GM06990 (cell line): ENCODE measurements at places on chromosomes 12 and 14.

DNA sequence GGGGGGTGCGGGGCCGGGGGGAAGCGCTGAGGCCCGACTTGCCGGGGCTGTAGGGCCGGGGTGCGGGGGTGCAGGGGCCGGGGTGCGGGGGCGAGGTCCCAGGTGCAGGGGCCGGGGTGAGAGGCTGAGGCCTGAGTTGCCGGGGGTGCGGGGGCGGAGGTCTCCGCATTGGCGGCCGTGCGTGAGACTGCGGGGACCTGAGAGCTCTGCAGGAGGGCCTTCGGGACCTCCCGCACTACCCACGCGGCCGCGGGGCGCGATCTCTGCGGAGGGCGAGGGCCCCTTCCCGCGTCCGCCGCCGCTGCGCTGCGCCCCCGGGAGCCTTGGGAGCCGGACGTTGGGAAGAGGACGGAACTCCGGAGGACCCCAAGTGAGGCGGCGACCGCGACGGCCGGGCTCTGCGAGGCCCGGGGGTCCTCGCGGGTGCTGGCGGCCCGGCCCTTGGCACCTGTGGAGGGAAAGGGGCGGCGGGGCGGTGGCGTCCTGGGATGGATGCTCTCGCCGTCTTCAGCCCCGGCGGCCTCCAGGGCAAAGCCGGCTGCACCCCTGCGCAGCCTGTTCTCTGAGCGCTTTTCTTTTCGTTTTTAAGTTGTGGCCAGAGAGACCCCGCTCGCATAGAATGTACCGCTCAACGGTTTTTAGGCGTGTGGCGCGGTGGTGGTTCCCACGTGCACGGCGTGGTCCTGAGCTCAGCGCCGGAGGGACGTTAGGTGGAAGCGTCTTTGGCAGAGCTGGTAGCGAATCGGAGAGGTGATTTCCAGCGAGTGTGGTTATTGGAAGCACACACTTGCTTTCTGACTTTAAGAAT lies 1.3 kb downstream of the PIWIL1 start:
- DNase-seq, result no peak

DNA sequence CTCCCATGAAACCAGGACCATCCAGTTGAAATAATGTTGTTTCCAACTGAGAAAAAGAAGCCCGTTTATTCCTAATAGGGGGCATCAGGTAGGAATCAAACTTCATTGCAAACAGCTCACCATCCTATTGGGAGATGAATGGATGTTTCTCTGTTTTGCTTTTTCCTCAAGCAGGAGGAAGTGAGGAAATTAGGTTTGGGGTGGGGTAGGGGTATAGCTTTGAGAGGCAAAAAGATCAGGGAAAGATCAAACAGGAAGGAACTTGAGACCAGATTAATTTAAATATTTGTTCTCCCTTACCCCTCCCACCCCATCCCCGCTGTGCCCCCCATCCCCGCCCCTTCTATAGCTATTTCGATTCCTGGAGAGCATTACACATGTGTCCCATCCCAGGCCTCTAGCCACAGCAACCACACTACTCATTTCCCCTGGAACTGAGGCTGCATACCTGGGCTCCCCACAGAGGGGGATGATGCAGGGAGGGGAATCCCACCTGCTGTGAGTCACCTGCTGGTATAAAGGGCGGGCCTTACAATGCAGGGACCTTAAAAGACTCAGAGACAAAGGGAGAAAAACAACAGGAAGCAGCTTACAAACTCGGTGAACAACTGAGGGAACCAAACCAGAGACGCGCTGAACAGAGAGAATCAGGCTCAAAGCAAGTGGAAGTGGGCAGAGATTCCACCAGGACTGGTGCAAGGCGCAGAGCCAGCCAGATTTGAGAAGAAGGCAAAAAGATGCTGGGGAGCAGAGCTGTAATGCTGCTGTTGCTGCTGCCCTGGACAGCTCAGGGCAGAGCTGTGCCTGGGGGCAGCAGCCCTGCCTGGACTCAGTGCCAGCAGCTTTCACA lies at the start of gene IL23A:
IL23A (plus strand) TSS at position 577 of the 850 bp plus-strand sequence; CDS start at position 738, 161 bp downstream.
- peak; percentile 63 for DNase-seq

DNA sequence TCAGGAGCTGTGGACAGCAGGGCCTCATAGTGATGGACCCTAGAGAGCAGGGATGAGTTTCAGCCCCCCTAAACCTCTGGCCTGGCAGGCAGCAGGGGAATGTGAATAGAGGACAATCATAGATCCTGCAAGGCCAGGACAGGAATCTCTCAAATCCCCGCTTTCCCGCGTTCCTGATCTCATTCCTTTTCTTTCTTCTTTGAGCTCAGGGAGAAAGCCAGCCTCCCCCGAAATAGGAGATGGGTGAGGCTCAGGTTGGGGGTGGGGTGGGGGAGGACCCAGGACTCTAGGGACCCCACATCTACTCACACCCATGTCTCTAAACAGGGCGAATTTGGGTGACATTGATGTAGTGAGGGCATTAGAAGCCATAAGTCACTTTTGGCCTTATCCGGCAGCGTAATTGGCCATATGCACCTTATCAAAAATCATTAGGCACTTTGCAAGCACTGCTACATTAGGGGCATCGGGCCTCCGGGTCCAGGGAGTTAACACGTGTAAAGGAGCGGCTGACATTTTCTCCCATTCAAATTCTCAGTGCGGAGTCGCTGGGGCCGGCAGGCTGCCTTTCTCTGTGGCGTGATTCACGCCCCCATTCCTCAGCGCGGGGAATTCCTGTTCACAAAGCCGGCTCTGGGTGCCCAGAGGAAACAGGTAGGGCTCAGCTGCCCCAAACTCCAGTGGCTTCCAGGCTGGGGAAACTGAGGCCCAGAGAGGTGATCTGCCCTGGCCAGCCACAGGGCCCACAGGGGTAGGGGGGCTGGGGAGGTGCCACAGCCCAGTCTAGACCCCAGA lies 1.5 kb downstream of the LHX5 start:
- no peak for DNase-seq

DNA sequence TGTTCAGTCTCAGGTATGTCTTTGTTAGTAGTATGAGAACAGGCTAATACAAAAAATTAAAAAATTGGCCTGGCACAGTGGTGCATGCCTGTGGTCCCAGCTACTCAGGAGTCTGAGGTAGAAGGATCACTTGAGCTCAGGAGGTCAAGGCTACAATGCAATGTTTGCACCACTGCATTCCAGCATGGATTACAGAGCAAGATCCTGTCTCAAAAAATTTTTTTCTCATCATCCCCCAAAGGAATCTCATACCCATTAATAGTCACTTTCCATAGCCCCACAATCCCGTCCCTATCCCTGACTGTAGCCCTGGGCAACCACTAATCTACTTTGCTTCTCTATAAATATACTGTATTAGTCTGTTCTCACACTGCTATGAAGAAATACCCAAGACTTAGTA lies 57.8 kb downstream of the TTC8 start:
- no peak for DNase-seq

DNA sequence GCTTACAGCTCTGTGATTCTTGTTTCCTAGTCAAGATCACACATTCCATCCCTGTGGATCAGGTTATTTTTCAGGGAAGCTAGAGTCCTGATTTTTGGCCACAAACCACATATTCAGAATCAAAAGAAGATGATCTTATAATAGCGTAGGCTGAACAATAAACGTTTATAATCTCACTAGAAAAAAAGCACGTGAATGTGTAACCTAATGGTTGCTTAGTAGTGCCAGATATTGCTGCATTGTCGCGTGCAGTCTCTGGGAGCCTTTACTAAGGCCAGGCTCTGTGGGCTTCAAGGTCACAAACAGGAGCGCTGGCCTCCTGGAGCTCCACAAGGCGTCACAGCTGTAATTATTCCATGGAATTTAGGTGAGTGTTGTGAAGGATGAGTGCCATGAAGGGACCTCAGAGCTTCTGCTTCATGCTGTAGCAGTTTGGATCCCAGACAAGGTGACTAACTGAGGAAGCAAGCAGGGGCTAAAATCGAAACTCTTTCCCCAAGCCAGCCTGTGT lies 17.4 kb downstream of the CDKN1B start:
- DNase-seq, result no peak

- DNase-seq, result no peak
Measured at GRCh38 chr12:128338386-128339125, 71.6 kb downstream of the TMEM132C start.

DNA sequence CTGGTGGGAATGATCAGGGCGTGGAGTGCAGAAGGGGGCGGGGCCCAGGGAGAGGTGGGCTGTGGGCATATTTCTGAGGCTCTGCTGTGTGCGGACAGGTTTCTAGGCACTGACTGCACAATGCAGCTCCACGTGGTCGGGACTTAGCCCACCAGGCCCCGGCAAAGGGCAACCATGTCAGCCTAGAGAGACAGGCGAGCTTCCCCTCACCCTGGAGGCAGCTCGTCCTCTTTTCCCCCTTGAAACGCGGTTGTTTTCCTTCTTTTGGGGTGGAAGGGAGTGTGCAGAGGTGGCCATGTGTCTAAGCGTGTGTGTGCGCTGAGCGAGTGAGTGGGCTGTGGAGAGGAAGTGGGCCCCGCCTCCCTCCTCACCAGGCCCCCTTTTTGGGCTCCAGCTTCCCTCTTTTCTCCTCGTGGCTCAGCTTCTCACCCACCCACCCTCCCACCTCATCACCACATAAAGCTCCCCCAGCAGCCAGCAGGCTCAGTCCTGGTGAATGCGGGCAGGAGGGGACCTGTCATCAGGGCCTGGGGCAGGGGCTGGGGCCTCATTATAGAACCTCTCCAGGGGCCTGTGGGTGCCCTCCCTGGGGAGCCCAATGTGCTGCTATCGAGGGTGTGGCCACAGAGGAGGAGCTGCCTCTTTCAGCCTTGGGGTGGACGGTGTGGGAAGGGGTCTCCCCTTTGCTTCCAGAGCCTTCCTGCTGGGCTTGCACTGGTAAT lies 22.0 kb downstream of the LRTM2 start:
- no peak for DNase-seq

DNA sequence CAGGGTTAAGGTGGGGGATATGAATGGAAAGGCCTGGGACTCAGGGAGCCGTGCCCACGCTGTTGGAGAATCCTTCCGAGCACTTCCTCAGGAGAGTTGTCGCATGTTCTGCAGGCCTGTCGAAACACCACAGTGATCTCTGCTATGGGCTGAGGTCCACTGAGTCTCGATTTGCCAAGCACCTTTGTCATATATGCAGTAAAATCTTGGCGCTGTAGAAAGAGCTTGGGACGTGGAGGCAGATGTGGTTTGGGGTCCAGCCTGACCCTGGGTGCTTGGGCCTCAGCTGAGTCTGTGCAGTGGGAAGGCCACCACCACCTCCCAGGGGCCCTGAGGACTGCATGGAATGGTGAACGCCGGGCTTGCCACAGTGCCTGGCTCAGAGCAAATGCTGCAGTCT lies 32.9 kb downstream of the C14orf132 start:
- DNase-seq, result no peak

DNA sequence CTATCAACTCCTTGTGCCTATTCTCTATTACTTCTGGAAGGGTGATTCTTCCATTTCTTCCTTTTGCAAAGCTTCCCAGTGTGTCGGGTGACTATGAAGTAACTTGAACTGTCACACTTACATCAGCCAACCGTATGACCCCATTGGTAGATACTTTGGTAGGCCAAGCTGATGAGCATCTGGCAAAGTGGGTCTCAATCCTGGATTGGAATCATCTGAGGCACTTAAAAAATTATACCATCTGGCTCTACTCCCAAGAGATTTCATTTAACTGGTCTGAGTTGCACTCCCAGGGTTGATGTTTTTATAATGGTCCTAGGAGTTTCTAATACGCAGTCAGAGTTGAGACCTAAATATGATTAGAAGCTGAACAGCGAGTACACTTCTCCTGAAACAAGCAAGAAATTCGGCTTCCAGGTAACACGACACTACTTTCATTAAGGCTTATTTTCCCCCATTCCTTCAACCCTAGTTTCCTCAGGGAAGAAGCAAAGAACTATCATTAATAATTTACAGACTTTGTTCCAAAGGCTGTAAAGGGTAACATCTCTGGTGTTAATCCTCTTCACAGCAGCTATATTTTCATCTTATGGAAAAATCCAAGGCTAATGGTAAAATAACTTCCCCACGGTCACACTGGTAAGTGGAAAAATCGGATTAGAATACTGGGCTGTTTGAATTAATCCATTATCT lies 76.8 kb downstream of the PDE6H start:
- no peak for DNase-seq

DNA sequence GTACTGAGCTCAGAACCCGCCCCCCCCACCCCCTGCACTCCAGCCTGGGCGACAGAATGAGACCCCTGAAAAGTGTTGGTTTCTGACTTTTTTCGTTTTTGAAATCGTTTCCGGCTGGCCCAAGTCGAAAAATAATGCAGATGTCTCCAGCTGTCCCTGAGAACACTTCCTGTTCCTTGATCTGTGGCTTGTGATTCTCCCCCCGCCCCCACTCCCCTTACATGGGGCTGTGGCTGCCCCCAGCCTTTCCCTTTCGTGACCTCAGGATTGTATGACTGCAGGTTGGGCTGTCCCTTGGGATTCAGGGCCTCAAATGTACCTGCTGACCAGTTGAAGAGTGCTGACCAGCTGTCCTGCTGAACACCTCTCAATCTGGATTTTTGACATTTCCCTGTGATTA lies 34.1 kb downstream of the NOC4L start:
- DNase-seq, result no peak

DNA sequence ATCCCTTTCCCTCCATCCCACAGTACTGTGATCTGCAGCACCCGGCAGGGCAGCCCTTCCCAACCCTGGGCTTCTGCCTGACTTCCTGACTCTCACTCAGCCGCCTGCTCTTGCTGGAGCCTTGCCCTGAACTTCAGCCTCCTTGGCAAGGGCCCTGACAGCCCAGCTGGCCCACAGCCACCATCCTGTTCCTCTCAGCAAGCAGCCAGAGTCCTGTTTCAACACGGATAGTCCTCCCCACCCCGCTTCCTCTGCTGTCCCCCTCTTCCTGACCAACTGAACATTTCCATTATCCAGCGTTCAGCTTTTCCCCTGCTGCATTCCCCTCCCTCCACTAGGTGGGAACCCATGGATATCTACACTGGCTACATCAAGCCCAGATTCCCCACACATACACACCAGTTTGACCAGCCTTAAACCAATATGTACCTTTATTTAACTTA lies 74.0 kb upstream of the MDM1 start:
- no peak for DNase-seq

GRCh38 chr12:46455648-46456352 lies 83.2 kb upstream of the SLC38A2 start:
- DNase-seq, result no peak

GRCh38 chr12:113298861-113299545 lies 35.9 kb downstream of the SLC8B1 start:
- no peak for DNase-seq

GRCh38 chr12:76026643-76027063 lies 4.9 kb downstream of the PHLDA1 start:
- no peak for DNase-seq

GRCh38 chr12:2627076-2627834 lies 167.5 kb upstream of the FKBP4 start:
- DNase-seq, result no peak

DNA sequence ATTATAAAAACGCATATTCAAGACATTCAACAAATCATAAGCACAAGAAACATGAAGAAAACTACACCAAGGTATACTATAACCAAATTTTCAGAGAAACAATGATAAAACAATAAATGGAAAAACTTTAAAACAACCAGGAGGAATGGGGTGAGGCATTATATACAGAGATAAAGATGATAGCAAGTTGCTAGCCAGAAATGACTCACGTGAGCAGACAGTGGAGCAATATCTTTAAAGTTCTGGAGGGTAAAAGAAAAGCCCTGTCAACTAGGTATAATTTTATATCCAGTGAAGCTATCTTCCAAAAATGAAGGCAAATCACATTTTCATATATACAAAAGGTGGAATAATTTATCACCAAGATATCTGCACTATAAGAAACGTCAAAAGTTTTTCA lies 97.8 kb upstream of the PCED1B start:
- no peak for DNase-seq

GRCh38 chr14:77640756-77641533 lies 24.5 kb upstream of the SPTLC2 start:
- DNase-seq, result peak; percentile 24
